ENCODE measurements at places on chromosomes 6 and 20.

DNA sequence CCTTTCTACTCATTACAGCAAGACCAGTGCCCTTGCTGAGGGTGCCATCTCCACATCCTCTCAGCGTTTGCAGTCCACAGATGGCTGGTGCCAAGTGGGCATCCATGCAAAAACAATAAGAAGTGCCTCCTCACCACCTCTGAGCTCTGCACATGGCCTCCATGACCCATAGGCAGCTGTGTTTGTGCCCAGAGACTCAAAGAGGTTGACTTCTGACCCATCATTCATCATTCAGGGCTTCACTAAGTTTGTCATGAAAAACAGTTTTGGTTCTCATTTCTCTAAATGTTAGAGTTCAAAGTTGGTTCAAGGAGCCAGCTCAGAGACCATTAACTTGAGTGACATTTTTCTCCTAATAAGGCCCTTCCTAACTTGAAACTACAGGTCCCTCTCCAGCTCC is 512.6 kb upstream of the MAP3K7 start:
- no peak for DNase-seq

DNA sequence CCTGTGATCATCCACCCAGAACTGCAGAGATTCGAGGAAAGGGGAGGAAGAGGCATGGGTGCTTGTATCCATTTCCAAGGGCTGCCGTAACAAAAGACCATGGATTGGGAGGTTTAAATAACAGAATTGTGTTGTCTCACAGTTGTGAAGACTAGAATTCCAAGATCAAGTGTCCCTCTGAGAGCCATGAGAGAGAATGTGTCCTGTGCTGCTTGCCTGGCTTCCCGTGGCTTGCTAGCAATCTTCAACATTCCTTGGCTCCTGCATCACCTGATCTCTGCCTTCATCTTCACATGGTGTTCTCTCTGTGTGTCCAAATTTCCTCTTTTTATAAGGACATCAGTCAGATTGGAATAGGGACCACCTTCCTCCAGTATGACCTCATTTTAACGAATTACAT is 69.8 kb downstream of the CDC40 start:
- DNase-seq = no peak

DNA sequence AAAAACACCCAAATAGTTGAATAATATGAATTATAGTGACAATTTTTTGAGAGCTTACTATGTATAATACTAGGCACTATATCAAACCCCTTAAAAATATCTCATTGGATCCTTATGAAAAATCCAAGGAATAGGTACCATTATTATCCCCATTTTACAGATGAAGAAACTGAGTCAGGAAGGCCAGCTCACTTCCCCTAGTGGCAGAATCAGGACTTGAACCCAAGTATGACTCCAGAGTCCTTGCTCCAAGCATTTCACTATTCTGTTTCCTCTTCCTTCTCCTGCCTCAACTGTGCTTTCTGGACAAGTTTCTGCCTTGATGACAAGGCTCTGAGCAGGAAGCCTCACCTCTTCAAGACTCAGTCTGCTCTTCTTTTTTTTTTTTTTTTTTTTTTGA is 10.8 kb upstream of the PARD6B start:
- DNase-seq = no peak

- no peak for DNase-seq
Measured at GRCh38 chr6:1724124-1724523, 114.4 kb downstream of the FOXC1 start.

- DNase-seq = no peak
Measured at GRCh38 chr6:103167345-103168071, 1692.2 kb downstream of the HACE1 start.

DNA sequence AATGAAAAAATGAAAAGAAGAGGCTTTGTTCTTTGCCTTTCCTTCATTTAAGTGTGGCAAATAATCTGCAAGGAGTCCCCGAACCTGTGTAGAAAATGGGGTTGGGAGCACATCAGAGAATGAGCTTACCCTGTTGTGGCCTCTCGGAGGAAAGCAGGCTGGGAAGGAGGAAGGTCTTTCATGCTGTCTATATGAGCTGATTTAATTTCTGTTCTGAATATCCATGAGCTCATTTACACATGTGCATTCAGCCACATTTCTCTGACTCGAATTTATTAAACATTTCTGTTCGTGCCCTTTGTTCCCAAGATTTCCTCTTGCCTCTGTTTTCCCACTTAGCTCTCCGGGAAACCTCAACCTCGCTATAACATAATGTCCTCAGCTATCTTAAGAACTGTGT is 584.4 kb upstream of the CDH4 start:
- DNase-seq = no peak
